ENCODE measurements at places on chromosomes 16 and 17.

DNA sequence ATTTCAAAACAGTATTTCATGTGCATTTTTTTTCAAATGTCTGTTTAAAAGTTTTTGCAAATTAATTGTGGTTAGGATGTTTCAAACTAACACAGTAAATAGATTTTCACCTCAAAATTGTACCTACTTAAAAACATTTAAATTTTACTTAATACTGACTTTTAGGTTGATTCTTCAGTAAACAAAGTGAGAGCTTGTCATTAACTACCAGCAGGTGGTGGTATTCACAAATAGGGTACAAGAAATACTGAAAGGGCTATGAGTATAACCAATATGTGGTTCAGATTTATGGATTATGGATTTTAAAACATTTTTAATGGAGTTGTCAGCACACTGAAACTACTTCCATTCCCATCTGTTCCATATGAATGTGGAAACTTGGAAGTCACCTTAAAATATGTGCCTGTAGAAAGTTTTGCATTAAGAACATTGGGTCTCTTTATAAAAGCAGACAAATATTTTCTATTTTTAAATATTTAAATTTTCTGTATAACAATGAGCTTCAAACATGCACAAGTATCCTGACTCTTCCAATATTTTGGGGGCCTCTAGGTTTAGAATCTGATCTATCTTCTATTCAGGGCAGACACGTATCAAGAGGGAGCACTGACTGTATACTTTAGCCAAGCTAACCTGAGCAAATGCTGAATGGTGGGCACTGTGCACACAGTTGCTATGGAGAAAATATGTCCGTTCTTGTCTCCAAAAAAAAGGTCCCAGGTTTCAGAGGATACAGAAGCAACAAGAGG is 155.6 kb downstream of the SNX11 start:
- DNase-seq = no peak

DNA sequence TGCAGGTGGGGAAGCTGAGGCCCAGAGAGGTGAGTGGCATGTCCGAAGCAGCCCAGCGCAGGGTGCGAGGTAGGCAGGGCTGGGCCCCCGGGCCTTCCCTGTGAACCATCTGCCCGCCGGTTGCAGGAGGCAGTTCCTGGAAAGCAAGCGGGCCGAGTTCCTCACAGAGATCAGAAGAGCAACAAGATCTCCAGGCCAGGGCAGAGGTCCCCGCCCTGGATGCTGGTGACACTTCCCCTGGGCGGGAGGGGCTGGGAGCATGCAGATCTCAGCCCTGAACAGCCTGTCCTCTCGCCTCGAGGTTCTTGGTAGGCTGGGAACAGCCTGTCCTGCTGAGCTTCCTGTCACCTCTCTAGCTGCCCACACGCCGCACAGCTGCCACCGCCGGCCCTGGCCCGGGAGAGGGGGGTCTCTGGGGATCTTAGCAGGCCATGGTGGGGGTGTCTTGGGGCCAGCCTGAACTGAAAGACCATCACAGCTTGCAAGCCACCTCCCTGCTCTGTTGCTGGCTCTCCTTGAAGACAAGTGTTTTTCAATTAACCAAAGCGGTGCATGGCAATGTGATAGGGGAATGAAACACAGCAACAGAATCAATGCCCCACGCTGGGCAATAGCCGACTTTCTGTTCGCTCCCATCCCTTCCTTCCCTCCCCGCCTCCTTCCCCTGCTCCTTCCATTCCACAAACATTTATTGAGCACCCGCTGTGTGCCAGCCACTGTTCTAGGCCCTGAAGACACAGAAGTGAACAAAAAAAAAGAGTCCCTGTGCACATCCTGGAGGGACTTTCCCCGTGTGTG is 31.7 kb downstream of the SOCS1 start:
- DNase-seq = no peak

- no peak for DNase-seq
Observed at GRCh38 chr17:36880268-36880905, 56.9 kb upstream of the LHX1 start.

DNA sequence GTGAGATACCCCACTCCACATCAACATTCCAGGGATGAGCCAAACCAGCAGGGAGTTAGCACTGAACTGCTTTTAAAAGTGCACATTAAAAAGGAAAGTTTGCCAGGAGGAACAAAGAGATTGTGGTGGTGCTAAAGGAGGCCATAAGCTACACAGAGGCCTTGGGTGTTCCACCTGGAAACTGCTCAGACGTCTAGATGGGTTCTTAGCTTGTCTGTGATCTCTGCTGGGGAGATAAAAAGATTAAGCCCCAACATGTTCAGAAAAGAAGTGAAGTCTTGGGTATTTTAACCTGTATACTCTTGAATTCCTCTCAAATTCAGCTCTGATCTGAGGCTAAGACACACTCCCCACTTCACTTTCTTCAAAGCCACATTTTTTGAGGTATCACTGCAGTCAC is 10.4 kb downstream of the HAS3 start:
- DNase-seq = no peak

GRCh38 chr16:82481455-82481854 is 145.3 kb upstream of the CDH13 start:
- DNase-seq = no peak
